ENCODE measurements at places on chromosomes 7 and 10.

GRCh38 chr7:69277366-69277765 lies 320.9 kb upstream of the AUTS2 start:
- no peak for DNase-seq

- DNase-seq, result peak; percentile 28
These were observed 171.3 kb downstream of the MAGI2 start for GRCh38 chr7:79282070-79282694.

GRCh38 chr10:47137311-47137851 lies 162.6 kb upstream of the GDF10 start:
- DNase-seq, result no peak

GRCh38 chr7:40586197-40586596 lies 451.4 kb downstream of the SUGCT start:
- no peak for DNase-seq

DNA sequence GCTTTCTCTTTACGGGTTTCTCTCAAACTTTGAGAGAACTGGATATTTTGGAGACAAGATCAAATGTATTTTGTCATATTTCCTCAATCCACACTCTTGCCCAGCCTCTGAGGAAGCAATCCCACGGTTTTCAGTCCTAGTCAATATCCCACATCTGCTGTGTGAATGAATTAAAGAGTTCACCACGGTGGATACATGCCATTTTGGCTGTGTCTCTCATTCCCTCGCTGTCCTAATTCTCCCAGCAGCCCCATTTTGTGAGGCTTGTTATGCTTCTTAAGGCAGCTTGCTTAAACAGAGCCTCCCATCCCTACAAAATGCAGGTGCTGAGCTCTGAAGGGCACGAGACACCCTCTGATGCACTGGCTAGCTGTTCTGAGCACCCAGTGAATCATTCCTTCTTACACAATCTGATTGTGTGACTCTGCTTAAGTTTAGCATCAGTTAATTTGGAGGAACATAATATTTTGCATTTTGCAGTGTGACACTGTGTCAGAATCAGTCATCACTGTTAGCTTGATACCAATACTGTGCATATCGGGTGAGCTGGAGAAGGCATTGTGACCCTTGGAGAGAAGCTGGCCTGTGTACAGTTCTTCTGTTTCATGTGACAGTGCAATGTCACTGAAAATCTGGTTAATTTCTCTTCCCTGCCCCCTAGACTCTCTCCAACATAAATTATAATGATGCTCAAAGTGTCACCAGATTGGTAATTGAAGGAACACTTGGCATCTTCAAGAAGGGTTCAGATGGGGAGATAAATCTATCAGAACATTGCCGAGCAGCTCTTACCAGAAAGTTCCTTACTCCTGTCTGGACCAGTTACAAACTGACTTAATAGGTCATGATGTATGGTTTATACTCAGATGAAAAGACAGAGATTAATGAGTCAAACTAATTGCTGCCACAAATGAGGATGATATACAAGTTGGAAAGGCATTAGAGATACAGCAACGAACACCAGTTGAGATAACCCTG lies 103.7 kb upstream of the AOAH start:
- DNase-seq, result no peak

GRCh38 chr7:91055219-91055618 lies 209.0 kb upstream of the FZD1 start:
- no peak for DNase-seq

GRCh38 chr10:61897671-61898434 lies 3.6 kb upstream of the ARID5B start:
- no peak for DNase-seq

DNA sequence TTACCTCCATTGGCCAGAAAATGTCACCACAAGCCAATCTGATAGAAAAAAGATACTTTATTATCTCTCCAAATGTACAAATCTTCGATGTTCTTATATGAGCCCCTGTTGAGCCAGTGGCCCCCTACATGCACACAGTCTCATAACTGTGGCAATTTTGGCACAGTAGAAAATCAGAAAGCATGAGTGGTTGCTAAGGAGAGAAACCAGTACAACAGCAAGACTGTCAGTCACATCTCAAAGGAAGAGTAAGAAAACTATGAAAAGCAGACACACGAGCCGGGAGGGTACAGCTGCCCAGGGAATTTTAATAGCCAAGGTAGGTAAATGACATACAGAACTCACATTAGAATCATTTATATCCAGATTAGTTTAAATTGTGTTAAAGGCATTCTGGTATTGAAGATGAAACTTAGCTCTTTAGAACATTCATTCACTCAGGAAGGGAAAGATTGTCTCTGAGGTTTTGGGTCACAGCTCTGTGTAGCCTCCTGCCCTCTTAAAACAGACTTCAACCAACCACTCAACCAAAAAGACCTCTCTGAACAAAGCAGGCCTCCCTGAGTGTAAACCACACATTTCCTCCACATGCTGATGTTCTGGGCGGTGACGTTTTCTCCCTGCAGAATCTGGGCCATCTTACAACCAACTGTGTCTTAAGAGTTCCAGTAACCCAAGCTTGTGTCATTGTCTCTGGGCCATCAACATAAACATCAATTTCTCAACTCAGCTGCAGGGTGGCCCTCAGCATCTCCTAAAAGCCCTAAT lies 80.8 kb upstream of the ADAM12 start:
- no peak for DNase-seq

DNA sequence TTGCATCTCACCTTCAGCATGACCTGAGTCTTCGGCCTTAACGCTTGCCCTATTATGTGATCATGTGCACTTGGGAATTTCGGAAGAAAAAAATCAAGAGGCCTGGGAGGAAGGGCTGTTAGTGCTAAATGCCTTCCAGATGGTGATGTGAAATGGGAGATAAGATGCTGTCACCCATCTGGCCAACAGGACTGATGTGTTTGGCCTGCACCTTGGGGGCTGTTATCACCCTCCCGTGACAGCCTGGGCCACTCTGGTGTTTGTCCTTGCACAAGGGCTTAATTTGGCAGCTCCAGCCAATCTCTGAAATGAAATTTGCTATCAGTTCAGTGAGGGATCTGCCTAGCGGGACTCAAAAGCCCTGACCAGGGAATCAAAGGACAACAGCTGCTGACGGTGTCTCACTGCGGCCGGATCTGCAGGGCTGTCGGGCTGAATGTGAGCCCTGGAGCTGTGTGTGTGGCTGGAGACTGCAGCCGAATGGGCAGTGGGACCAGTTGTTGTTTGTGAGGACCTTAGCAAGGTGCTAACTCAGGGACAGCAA lies 131.4 kb upstream of the BTBD16 start:
- DNase-seq, result peak; percentile 43

GRCh38 chr10:6164271-6165095 lies 38.2 kb upstream of the PFKFB3 start:
- no peak for DNase-seq

- DNase-seq, result no peak
These were observed 48.1 kb upstream of the SEPTIN7 start for GRCh38 chr7:35752742-35753141.

DNA sequence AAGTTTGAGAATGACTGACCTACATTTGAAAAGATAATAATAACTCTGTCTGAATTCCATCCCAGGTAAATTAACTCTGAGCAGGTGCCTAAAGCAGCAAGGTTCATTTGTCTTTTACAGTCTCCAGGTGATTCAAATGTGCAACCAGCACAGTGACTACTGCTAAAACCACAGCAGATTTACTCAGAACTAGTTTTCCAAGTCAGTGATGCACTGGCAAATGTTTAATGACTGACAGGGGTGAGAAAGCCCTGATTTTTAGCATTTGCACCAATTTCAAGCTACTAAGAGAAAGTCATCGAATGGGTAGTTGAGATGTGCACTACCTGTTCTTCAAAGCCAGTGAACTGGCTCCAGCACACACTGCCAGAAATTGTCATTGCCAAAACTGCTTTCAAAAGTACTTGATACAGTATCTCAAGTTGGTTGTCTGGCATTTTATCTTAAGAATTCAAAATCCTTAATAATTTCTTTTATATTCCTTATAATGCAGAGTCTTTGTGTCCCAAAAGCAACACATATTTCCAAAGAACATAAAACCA lies 60.3 kb downstream of the ATOH7 start:
- no peak for DNase-seq

DNA sequence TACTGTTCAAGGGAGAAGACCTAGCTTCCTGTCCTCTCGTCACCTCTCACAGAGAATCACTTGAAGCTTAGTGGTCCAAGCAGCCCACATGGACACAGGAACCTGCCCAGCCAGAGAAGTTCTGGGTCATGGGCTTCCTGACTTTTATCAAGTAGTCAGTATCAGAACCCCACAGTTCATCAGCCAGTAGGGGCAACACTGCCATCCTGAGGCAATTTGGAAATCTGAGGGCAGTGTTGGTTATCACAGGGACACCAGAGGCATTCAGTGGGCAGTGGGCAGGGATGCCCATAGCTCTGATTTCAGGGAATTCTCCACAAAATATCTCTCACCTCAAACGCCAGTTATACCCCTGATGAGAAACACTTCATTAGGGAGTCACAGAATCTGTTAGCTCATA lies 22.5 kb upstream of the MGAM2 start:
- no peak for DNase-seq

DNA sequence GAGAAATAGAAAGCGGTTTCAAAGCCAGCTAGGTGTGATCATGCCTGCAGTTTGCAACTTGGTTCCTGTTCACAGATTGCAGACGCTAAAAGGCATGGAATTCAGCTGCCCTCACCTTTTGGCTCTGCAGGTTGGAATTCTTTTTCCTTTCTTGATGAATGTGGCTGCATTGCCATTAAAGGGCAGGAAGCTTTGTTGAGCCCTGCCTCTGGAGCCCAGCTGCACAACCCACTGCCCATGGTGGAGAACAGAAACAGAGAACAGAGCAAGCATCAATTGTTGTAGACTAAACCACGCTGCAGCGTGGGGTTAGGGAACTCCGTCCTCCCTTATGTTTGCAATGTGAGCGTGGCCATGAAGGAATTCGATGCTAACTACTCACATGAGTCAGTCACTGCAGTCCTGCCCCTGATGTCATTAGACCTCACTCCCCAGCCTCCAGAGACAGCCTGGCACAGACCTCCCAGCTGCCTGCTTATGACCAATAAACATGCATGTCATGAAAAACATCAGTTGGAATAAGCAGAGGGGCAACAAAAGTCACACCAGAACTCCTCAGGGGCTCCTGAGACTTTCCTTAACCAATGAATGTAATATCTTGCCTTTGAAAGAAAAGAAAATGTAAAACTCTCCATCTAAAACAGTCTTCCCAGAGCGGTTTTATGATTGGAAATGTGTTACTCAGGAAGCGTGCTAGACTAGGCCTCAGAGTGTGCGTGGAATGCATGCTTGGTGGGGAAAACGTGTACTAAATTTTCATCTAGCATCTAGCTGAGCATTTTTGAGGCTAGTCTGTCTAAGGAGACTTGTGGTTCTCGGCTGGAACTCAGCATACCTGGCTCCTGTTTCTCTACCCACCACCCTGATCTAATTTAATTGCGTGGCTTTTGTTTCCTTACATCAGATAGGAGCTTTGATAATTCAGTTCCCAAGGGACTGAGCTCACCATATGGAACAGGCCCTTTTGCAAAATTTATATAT lies 232.2 kb downstream of the KIAA1217 start:
- no peak for DNase-seq

DNA sequence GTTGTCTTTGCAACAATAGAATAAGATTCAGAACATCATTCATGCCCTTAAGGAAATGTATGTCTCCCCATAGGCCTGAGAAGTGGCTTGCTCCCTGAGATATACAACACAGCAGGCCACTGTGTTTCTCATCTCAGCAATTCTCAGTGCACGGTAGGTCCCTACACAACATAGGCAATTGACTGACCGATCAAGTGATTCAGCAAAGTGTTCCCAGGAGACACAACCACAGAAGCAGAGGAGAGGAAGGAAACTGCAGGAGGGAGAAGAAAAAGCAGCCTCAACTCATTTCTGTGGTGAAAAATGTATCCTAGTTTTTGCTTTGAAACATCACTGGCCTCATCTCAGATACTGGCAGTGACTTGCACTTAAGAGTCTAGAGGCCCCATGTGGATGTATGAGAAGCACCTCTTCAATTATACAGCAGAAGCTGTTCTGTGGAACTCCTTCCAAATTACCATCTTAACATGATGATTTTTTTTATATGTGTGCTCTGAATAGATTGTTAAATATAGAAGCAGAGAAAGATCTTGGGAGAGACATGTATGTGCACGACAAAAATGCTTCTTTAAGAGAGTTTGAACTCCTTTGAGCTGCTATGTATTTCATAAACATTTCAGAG lies 306.8 kb downstream of the XPNPEP1 start:
- DNase-seq, result no peak

DNA sequence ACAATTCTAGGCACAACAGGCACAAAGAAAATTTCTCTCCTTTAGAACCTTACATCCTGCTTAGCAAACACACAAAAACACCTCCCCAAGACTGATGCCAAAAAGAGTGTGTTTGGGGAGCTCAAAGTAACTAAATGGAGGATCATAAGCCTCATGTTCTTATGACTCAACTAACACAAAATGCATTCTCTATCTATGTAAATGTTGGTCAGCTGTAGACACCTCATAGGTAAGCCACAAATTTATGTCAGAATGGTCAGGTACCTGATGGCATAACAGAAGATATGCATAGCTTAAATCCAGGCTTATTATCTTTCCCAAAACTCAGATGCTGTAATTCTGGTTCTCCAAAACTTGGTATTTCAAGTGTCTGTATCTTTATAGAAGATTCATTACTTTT lies 315.1 kb downstream of the C7orf25 start:
- no peak for DNase-seq

GRCh38 chr7:4726566-4726965 lies 44.5 kb downstream of the FOXK1 start:
- no peak for DNase-seq

GRCh38 chr10:28284126-28284525 lies 18.7 kb downstream of the MPP7 start:
- no peak for DNase-seq

DNA sequence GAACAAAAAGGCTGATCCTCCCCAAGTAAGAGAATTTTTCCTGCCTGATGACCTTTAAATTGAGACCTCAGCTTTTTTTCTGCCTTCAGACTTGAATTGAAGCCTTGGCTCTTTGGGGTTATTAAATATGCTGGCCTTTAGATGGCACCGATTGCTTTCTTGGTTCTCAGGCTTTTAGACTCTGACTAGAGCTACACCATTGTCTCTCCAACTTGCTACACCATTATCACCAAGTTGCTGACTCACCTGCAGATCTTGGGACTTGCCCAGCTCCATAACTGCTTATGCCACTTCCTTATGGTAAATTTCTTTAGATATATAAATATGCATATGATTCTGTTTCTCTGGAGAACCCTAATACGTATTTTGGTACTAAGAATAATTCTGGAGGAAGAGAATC lies 3.1 kb upstream of the ABCA13 start:
- no peak for DNase-seq

GRCh38 chr7:17029150-17029549 lies 147.4 kb upstream of the AGR3 start:
- no peak for DNase-seq

- DNase-seq, result no peak
These were observed 1050.9 kb upstream of the C7orf33 start for GRCh38 chr7:147539685-147540084.

DNA sequence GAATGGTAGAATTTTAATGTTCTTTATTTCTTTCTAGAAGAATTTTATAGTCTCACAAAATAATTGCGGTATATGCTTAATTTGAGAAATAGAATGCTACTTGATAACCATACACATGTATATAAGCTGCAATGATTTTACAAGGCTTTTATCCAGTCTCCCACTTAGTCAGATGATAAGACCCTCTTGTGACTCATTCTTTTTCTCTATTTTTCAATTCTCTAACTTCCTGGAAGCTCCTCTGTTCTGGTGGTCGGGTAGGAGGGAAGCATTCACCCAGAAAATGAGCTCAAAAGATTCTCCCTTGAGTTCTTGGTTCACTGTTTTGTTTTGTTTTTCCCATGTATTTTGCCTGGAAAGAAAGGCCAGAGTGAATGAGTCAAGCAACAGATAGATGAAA lies 546.6 kb downstream of the INHBA start:
- DNase-seq, result no peak

GRCh38 chr7:84941936-84942335 lies 244.9 kb downstream of the SEMA3D start:
- DNase-seq, result no peak
